A172 (cell line): ENCODE measurements at places on chromosomes 2 and 18. TPM values are rescaled to one million over a fixed set of nuclear protein-coding genes. Genes with fewer than 3 reads are reported as not detected.
A peak's percentile ranks its signal among the peaks of the same experiment; 100 is the strongest.

- DNase-seq, result no peak
These were observed 110.5 kb upstream of the ID2 start for GRCh38 chr2:8571301-8571791.

- DNase-seq, result no peak
These were observed 12.4 kb downstream of the XIRP2 start for GRCh38 chr2:166900700-166901099.

The MERTK gene
- 0.10 and 0.62 TPM in 2 replicates for total RNA-seq

- DNase-seq, result peak; percentile 57
These were observed 761.6 kb downstream of the DSC3 start for GRCh38 chr18:30280861-30281470.

The AQP12B gene
- total RNA-seq, result not detected in 2 replicates

The ASB1 gene
- 43.2 and 46.8 TPM in 2 replicates for total RNA-seq
